NCI-H1436 (cell line): ENCODE measurements at places on chromosomes 6 and 20.

DNA sequence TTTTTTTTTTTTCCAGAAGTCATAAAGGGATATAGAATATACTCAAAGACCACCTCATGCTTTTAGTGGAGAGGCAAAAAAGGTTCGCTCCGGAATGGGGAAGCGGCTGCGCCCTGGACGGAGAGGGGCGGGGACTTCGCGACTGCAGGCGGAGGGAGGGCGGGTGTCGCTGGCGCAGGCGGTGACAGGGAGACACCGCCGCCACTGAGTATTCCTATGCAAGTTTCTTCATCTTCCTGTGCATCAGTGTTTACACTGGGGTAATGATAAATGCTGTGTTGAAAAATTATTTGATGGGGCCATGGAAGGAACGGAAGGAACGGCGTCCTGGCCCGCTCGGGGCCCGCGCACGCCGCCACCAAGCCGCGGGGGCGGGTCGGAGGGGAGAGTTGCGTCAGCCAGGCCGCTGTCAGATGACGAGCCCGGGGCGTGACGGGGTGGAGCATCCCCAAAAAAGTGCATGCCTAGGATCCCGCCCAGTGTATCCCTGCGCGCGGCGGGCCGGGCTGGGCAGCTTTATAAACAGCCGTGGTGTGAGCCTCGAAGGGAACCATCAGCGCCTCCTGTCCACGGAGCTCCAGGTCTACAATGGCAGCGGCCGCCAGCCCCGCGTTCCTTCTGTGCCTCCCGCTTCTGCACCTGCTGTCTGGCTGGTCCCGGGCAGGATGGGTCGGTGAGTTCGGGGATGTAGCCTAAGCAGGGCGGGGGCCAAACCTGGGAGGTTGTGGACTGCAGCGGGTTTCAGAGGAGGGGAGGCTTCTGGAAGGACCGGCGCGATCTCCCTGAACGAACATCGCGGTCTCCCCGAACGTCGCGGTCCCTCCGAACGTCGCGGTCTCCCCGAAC is at the start of gene ULBP1:
Gene ULBP1, plus strand, starts transcription at position 482 of the 846 bp plus-strand sequence. Its CDS starts 107 bp downstream, at position 589.
- DNase-seq = peak; percentile 56

GRCh38 chr20:49303065-49303552 is 25.3 kb upstream of the ZNFX1 start:
- no peak for DNase-seq

DNA sequence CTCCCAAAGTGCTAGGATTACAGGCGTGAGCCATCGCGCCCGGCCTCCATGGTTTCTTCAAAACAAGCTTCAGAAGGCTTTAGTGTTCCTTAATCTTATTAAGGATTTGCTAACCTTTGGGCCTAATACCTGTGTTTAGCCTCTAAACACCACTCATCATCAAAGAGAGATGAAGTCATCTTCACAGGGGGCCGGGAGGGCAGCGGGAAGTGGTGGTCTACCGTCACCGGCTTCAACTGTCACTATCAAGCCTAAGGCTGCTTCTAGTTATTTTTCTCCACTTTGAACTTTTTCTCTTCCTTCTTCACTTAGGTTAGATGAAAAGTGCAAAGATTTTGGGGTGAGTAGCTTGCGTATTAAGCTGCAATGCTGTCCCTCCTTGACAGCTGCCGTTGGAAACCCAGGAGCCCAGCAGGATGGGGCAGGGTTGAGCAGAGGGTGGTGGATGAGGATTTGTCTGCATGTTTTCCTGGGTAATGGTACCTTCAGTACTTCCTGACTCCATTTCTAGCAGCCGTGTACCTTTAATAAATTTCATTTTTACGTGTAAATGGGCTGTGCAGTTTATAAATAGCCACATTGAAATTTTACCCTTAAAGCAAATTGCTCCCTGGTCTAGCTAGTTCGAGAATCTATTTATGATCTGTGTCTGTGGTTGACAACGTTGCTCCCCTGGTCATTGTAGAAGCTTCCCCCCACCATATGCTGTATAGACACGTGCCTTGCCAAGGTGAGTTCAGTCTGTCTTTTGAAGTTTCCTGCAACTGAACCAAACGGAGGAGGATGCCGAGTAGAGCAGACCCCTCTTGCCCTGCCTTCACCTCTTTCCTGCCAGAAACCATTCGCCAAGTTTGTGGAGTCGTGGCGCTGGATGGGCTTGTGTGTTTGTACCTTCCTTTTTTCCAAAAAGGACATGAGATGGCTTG is 64.8 kb downstream of the SYNJ2 start:
- no peak for DNase-seq

GRCh38 chr6:159968295-159969203 is at the start of gene IGF2R:
Gene IGF2R, plus strand, starts transcription at chr6:159969082. Its CDS starts 165 bp downstream, at chr6:159969247.
- peak; percentile 90 for DNase-seq

DNA sequence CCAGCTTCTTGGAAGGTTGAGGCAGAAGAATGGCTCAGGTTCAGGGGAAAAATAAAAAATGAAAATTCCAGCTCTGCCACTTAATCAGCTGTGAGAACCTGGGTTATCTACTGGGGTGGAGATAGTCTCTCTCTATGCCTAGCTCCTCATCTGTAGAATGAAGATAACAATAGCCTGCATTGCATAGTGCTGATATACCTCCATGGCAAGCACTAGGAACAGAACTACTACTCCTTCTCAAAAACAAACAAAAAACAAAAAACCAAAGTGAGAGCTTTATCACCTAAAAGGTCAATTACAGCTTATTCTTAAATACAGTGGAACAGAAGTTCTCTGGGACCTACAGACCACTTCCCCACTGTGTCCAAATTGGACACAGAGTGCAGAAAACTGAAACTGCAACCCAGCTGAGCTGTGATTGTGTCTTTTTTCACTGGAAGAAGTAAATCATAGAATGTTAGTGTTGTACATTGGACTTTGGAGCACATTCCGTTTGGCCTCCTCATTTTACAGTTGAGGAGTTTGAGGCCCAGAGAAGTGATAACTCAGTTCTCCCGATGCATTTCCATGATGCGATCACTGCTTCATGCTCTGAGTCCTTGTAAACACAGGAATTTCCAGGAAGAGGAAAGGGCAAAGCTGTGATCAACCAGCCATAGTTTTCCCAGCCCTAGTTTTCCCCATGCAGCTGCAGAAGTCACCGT is 23.3 kb downstream of the MTFR2 start:
- no peak for DNase-seq

DNA sequence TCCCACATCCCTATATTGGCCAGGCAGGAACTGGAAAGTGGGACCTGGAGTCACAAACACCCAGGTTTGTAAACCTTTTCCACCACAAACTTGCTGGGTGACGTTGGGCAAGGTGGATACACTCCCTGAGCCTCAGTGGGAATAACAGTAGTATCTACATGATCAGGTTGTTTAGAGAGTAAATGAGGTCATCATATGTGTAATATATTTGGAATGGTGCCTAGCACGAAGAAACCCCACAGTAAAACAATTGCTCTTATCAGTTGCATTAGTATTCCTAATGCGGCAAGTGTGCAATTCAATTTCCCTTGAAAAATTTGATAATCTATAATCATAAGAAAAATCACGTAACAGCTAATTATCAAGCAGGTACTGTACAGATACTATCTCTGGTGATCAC is 51.9 kb downstream of the HIVEP2 start:
- no peak for DNase-seq

DNA sequence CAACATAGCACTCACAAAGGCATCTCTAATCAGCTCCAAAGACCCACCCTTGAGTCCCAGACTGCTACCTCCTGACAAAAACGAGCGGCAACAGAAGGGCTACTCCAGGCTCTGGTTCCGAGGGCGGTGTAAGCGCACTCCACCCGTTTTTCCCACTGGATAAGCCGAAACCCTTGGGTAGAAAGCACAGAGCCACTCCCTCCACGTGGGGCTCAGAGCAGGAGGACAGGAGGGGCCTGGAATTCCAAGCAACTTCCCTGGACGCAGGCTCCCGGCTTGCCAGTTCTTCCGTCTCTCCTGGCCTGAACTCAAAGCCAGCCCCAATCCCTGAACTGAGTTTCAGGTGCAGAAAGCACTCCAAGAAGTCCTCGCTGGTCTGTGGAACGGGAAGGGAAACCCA is 7.4 kb downstream of the GMEB2 start:
- DNase-seq = no peak

DNA sequence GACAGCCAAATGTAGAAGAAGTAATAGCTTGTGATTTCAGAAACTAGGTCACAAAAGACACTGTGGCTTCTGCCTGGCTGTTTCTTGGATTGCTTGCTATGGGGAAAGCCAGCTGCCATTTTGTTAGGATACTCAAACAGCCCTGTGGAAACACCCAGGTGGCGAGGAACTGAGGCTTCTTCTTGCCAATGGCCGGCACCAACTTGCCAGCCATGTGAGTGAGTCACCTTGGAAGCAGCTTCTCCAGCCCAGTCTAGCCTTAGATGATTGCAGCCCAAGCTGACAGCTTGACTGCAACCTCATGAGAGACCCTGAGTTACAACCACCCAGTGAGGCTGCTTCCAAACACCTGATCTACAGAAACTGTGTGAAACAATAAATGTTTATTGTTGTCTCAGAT is 11.9 kb upstream of the KIAA1755 start:
- no peak for DNase-seq

- no peak for DNase-seq
Observed at GRCh38 chr6:125754566-125754965, 5.1 kb downstream of the HEY2 start.

DNA sequence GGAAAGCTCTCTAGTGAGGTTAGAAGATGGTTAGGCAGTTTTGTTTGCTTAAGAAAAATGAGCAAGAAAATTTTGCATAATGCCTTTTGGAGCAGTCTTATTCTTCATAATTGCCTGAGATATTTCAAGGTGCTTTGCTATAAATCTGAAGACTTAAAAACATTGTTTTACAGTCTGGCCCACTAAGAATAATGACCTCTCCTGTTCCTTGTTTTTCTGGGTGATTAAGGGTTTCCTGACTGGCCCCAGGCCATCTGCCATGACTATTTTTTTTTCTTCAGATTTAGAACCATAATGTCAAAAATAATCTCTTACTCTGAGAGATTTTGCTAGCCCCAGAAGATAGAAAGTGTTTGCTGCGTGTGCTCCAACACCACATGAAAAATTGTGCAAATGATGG is 72.3 kb upstream of the CENPW start:
- no peak for DNase-seq

DNA sequence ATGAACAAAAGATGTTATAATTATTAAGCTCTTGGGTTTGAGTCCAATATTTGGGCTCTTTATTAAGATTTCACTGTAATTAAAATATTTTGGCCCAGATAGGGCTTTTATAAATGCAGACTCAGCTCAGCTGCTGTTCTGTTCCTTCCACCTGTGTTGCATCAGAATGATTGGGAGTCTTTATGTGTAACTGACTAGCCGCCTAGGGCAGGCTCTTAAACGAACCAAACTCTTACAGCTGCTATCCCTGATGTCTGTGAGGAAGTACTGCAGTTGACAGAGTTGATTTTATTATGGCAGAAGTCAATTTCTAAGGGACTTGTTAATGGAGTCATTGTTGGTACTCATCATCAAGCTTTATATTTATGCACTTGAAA is 144.7 kb downstream of the MYO6 start:
- no peak for DNase-seq

- no peak for DNase-seq
Observed at GRCh38 chr6:15907914-15908518, 220.9 kb upstream of the MYLIP start.

GRCh38 chr6:75673884-75674283 is 72.2 kb downstream of the SENP6 start:
- DNase-seq = no peak

- DNase-seq = no peak
Observed at GRCh38 chr20:38604873-38605303, 3.3 kb downstream of the ARHGAP40 start.
